CD4-positive, alpha-beta memory T cell (primary cell): ENCODE measurements at places on chromosomes 3 and 15. TPM values are rescaled to one million over a fixed set of nuclear protein-coding genes. Genes with fewer than 3 reads are reported as not detected.

The SNURF gene
- total RNA-seq, result 32.9 TPM

The RARB gene
- total RNA-seq, result not detected

The MORC1 gene
- total RNA-seq, result not detected

The ALDH1L1 gene
- total RNA-seq, result not detected

The UPK1B gene
- total RNA-seq, result not detected

The C3orf52 gene
- 2.0 TPM for total RNA-seq
